ENCODE measurements at places on chromosomes 7 and 10.

DNA sequence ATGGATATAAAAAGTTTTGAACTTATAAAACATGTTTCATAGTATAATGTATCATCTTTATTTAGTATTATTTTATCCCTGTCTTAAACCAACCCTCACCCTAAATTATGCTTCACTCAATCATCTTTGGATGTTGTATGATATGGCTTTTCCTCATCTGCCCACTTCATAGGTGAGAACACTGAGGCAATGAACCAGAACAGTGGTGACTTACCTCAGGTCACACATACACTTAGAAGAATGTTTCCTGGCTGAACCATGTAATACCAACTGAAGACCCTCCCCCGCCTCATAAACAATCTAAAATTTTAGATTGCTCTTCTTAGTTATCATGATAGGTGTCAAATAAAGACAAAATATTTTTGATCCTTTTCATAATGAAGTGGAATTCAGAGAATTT lies 22.6 kb upstream of the STOX1 start:
- DNase-seq: no peak

DNA sequence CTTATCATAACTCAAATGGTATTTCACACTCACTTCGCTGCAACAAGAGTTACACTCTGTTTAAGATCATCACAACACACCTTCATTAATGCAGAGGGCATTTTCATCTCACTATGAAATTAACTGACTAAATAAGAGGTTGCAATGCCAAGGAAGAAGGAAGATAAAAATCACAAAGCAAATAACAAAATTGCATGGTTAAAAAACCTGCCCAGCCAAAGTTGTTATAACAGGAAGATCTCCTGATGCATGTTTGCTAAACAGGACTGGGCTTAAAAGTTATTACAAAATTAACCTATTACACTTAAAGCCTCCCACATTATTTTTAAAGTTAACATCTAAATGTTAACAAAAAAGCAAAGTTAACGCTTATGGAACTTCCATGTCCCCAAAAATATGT lies 11.8 kb downstream of the FAM13C start:
- no peak for DNase-seq

DNA sequence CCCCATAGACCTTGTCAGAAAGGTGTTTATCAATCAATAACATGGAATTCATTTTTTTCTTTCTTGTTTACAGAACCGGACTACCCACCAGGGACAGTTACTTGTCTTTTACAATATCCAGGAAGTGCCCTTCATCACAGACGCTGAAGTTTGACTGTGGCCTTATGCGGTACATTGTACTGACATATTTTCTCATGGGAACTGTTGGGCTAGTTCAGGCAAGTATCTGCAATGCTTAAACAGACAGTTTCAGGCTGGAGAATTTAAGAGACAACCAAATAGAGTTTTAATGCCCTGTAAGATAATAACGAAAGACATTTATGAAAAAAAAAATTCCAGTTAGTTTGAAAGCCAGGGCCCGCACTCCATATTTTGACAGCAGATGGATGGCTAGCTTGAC lies 246.4 kb downstream of the GATA3 start:
- DNase-seq: no peak

DNA sequence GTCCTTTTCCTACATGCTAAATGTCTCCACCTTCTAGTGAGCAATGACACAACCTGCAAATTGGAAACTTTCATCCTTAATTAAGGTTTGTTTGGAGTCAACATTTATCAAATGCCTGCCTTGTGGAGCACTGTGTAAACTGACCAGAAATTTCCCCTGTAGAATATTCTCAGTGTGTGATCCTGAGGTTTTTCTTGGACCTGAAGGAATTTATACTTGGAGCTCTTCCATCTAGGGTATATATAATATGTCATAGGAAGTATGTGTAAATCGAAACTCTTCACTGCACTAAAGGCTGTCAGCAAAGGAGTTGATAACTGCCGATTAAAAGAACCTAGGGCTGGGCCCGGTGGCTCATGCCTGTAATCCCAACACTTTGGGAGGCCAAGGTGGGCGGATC lies 152.4 kb downstream of the NSUN6 start:
- DNase-seq: no peak

- no peak for DNase-seq
Observed at GRCh38 chr10:62581351-62581750, 207.2 kb downstream of the ZNF365 start.

- DNase-seq: no peak
Observed at GRCh38 chr10:123463181-123463580, 203.0 kb upstream of the GPR26 start.

- peak; percentile 74 for DNase-seq
Observed at GRCh38 chr7:149670288-149670687, 103.1 kb downstream of the ZNF467 start.

DNA sequence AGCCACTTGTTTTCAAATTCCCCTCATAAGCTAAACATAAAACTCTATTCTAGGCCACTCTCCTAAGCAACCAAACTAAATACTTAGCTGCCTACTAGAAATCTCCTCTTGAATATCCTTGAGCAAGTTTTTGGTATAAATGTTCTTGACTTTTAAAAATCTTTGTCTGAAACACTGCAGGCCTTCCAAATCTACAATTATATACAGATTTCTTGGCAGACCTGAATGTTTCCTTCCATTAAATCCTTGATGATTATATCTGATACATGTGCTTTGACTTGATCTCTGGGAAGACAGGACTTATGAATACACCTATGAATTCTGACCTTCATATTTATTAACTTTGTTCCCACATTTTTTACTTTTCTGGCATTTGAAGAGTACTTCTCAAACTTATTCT lies 314.5 kb downstream of the CACNA2D1 start:
- DNase-seq: no peak

GRCh38 chr7:129367700-129368388 lies 66.4 kb upstream of the STRIP2 start:
- DNase-seq: peak; percentile 83

GRCh38 chr10:67912331-67912946 lies 28.0 kb downstream of the SIRT1 start:
- peak; percentile 49 for DNase-seq

- DNase-seq: no peak
Observed at GRCh38 chr10:118903251-118903650, 126.3 kb upstream of the NANOS1 start.

- peak; percentile 85 for DNase-seq
Observed at GRCh38 chr7:105782391-105783042, 93.9 kb downstream of the ATXN7L1 start.

DNA sequence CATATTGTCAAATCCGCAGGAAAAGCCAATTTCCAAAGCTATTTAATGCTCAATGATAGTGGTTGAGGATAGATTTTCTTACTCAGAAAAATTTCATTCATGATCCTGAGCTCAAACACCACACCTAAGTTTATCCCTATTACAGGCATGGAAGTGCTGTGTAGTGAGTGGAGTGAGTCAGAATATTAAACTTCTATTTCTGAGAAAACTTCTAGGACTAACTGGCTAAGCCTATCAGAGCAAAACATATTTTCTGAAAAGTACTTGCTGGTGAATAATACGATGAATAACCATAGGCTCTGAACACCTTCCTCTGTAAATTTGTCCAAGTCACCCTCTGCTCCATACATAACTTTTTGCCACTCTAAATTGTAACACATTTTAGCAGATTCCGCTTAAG lies 221.5 kb downstream of the SUGCT start:
- peak; percentile 5 for DNase-seq

GRCh38 chr7:47252675-47253074 lies 329.2 kb downstream of the TNS3 start:
- DNase-seq: no peak

DNA sequence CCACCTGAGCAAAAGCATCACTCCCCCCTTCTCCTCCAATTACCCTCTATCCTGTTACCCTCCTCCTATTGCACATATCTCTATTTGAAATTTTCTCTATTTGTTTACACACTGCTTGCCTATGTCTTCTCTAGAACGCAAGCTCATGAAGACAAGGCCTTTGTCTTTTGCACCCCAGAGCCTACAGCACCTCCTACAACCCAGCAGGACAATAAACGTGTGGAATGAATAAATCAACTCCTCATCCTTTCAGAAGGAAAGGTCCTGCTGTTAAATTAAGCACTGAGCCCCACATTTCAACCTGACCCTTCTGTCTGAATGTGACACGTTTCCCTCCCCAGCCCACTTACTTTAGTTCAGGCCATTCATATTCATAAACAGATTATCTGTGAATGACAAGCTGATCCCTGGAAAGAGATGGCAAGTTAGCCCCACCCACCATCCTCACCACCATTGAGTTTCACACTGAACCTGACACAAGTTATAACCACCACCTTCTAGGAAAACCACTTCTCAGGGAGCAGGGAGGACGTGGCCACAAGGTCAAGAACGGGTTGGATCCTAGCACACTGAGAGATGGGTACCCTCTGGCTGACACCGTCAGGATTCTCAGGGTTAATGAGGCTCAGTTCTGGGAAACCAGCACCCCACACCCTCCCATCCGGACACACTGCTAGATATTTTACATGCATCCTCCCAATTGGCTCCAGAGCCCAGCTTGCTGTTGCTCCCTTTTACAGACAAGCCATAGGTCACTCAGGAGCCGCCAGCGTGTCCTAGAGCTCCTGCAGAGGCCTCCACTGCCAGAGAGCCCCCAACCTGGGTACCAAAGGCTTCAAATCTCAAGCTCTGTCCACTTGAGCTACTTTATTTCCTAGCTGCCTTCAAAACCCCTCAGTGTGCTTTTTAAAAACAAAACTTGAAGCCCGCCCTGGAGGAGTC lies 934 bp downstream of the PRTFDC1 start:
- peak; percentile 36 for DNase-seq

DNA sequence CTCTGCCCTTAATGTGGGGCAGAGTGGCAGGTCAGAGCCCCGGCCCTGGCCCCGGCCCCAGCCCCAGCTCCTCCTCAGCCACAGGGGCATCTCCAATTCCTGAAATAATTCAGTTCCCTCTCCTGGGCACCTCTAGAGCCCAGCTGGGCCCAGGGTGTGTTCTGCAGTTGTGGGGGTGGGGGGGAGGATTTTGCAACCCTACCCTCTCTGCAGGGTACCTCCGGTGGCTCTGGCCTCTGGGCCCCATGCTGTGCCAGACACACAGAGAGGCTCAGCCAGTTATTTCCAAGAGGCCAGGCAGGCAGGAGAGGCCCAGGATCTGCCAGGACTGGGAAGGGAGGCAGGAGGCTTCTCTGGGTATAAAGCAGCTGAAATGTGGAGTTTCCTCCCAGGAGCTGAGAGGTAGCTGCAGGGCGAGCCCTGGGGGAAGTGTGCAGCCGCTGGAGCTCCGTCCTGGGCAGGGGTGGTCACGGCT lies 47.9 kb downstream of the PWWP2B start:
- no peak for DNase-seq

GRCh38 chr10:83680470-83680891 lies 458.8 kb upstream of the GHITM start:
- no peak for DNase-seq

DNA sequence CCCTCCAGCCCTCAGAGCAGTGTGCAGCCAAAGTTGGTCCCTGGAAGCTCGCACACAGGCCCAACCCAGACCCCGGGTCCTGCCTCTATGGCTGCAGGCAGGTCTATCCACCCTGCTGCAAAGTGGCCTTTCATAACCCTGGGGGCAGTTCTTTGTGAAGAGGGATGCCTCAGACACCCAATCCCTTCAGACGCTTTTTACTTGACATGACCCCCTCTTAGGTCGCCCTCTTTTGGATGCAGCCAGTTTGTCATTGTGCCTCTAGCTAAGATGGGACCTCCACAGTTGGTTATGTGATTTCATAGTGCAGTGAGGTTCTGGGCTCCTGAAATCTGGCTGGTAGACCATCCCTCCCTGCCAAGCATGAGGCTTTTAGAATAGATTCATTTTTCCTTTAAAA lies 27.3 kb downstream of the SMKR1 start:
- DNase-seq: no peak

GRCh38 chr7:157044943-157045660 lies 34.6 kb upstream of the MNX1 start:
- DNase-seq: no peak

GRCh38 chr7:134865001-134865845 lies 85.8 kb downstream of the CALD1 start:
- no peak for DNase-seq

DNA sequence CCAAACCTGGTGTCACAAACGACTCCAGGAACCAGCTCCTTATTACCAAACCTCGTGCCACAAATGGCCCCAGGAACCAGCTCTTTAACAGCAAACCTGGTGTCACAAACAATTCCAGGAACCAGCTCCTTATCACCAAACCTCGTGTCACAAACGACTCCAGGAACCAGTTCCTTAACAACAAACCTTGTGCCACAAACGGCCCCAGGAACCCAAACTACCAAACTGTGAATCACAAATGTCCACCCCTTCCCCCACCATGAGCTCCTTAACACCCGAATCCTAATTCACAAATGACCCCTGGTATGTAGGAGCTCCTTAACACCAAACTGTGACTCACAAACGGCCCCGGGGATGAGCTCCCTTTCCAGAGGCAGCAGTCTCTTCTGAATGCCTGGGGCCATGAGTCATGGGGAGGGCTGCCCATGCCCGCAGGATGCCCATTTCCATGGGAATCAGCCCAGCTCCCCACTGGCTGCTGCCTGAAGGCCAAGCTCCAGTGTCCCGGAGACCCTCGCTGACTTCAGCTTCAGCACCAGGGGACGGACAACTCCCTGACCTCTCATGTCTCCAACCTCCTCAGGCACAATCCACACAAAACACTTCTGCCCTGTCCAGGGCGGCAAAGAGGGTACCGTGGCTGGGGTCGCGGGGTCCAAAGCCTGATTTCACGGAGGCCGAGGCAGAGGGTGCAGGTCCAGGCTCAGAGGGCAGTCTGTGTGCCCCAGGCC lies 213.1 kb downstream of the ELFN1 start:
- peak; percentile 90 for DNase-seq

GRCh38 chr10:122508021-122508420 lies 46.7 kb downstream of the HTRA1 start:
- DNase-seq: no peak
